PC-9 (cell line): ENCODE measurements at places on chromosomes 5 and 9. TPM values are rescaled to one million over a fixed set of nuclear protein-coding genes. Genes with fewer than 3 reads are reported as not detected.

- H3K27me3 ChIP-seq: no peaks in the 10 kb centered on the region
- no peak overlapping the region for H3K27ac ChIP-seq
- no peak for DNase-seq
- H3K4me1 ChIP-seq: no peaks in the 10 kb centered on the region
- no peak overlapping the region for H3K4me3 ChIP-seq
Observed at GRCh38 chr5:58751222-58751837, 168.5 kb downstream of the RAB3C start.

DNA sequence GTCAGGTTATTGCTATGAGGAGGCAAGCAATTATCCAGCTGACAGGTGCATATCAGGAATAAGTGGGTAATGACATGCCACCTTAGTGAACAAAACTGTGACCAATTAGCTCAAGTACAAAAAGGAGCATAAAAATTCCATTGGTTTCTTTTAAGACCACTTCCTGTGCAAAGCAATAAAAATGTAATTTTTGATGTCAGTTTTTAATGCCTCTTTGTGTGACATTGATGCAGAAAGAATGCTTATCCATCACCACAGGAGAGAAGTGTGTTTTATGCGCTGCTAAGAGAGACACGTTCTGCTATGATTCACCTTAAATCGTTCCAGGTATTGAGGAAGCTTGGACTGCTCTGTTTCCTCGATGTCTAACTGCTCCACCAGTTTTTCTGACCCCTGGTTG lies 96.7 kb downstream of the MRPS27 start:
- H3K36me3 ChIP-seq: peaks cover 27% of the 10 kb centered on the region
- H3K4me3 ChIP-seq: no peak overlapping the region
- no peak overlapping the region for H3K27ac ChIP-seq

DNA sequence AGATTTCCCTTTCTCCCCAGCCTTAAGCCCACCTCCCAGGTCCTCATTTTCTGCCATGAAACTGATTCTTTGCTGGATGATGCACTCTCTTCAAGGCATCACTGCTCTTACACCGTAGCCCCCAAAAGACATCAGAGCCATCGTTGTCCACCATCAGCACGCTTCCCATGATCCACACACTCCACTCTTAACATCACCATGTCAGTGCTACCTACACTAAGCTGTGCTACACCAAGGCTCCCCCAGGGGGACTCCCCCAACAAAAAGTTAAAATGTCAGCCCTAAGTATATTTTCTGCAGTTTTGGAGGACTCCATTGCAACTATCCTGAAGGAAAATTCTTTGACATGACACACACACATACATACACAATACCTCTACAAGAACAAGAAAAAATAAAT lies 34.1 kb upstream of the KIF2A start:
- H3K36me3 ChIP-seq: no peaks in the 10 kb centered on the region
- H3K27ac ChIP-seq: no peak overlapping the region
- H3K4me1 ChIP-seq: peaks cover 21% of the 10 kb centered on the region

GRCh38 chr9:89664010-89664409 lies 59.2 kb downstream of the GADD45G start:
- H3K27me3 ChIP-seq: peaks cover 99% of the 10 kb centered on the region
- H3K4me3 ChIP-seq: no peak overlapping the region
- no peaks in the 10 kb centered on the region for H3K36me3 ChIP-seq
- H3K4me1 ChIP-seq: no peaks in the 10 kb centered on the region

GRCh38 chr5:43802119-43802518 lies 199.1 kb downstream of the NNT start:
- no peak overlapping the region for H3K4me3 ChIP-seq
- no peak for DNase-seq
- H3K4me1 ChIP-seq: no peaks in the 10 kb centered on the region
- no peaks in the 10 kb centered on the region for H3K36me3 ChIP-seq

DNA sequence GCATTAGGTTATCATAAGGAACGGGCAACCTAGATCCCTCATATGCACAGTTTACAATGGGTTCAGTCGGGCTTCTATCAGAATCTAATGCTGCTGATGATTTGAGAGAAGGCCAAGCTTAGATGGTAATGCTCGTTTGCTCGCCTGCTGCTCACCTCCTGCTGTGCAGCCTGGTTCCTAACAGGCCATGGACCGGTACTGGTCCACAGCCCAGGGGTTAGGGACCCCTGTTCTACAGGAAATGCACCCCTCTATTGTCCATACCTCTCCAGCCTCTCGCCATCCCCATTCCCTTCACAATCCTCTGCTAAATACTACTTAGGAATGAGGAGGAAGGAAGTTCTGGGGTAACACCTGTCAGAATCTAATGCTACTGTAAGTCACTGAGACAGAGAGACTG lies 75.1 kb downstream of the OXCT1 start:
- H3K4me1 ChIP-seq: peaks cover 12% of the 10 kb centered on the region
- no peak overlapping the region for H3K4me3 ChIP-seq
- H3K36me3 ChIP-seq: no peaks in the 10 kb centered on the region
- H3K27ac ChIP-seq: no peak overlapping the region; the same call in 1 of the 2 replicates
- no peaks in the 10 kb centered on the region for H3K27me3 ChIP-seq

The FIBCD1 gene
- total RNA-seq: 2.7 and 4.1 TPM in 2 replicates

DNA sequence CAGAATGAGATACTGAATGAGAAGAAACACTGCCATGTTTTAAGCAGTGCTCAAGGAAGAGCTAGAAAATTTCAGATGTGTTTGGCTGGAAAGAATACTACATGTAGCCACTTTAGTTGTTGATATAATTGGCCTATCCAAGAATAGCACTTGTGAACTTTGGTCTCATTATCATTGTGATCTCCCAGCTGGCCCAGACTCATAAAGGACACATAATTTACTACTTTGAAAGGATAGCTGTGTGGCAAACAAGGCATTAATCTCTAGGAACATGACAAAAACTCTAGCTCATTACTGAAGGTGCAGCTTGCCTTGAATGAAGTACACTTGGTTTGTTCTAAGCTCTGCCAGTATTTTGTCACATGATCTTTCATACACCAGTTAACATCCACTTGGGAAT lies 356.3 kb downstream of the CSNK1G3 start:
- H3K36me3 ChIP-seq: no peaks in the 10 kb centered on the region
- no peak overlapping the region for H3K4me3 ChIP-seq
- no peaks in the 10 kb centered on the region for H3K4me1 ChIP-seq
- no peak overlapping the region for H3K27ac ChIP-seq
- H3K27me3 ChIP-seq: no peaks in the 10 kb centered on the region

DNA sequence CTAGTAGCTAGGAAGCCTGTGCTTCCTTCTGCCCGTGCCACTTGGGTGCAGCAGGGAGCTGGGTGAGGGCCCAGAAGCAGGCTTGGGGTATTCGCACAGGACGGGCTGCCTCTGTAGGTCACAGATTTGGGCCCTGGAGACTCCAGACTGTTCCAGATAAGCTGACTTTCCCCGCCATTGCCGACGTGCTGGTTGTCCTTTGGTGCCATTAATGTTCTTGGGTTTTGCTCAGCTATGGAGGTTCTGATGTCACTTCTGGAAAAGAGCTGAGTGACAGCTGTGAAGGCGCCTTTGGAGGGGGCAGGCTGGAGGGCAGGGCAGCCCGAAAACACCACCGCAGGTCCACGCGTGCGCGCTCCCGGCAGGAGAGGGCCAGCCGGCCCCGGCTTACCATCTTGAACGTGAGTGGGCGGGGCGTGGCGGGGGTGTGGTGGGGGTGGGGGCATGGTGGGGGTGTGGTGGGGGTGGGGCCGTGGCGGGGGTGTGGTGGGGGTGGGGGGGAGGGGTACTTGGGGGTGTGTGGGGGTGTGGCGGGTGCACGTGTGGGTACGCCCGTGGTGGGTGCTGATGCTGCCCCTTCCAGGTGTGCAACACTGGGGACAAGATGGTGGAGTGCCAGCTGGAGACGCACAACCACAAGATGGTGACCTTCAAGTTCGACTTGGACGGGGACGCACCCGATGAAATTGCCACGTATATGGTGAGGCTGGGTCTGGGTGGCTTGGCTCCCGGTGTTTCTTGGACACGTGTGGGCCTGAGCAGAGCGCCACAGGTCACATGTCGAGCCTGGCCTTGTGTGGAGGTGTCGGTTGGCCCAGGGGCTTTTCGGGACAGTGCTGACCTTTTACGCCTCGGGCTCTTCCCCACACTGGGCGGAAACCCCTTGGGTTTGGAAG lies 79.6 kb downstream of the WNK2 start:
- H3K4me1 ChIP-seq: no peaks in the 10 kb centered on the region
- no peaks in the 10 kb centered on the region for H3K27me3 ChIP-seq
- DNase-seq: no peak
- no peak overlapping the region for H3K27ac ChIP-seq

GRCh38 chr5:90477073-90477472 lies 2.4 kb downstream of the POLR3G start:
- H3K36me3 ChIP-seq: no peaks in the 10 kb centered on the region
- no peak overlapping the region for H3K27ac ChIP-seq
- no peak overlapping the region for H3K4me3 ChIP-seq
- no peak for DNase-seq

DNA sequence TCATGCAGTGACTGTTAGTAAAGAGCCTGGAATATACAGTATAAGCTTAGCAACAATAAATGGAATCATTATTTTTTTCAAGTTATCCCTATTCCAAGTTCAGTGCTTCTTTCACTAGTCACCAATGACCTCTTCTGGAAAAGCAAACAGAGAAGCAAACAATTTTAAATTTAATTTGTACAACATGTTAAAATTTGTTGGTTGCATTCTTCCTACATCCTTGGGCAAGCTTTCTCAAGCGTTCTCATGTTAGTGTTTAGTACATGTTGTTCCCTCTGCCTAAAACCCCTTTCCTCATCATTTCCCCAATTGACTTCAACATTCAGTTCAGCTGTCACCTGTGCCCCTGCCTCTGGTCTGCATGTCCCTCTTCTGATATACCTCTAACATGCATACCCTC lies 123.4 kb downstream of the SEC61B start:
- H3K4me3 ChIP-seq: no peak overlapping the region
- H3K36me3 ChIP-seq: no peaks in the 10 kb centered on the region
- no peak for DNase-seq
- H3K27ac ChIP-seq: no peak overlapping the region

DNA sequence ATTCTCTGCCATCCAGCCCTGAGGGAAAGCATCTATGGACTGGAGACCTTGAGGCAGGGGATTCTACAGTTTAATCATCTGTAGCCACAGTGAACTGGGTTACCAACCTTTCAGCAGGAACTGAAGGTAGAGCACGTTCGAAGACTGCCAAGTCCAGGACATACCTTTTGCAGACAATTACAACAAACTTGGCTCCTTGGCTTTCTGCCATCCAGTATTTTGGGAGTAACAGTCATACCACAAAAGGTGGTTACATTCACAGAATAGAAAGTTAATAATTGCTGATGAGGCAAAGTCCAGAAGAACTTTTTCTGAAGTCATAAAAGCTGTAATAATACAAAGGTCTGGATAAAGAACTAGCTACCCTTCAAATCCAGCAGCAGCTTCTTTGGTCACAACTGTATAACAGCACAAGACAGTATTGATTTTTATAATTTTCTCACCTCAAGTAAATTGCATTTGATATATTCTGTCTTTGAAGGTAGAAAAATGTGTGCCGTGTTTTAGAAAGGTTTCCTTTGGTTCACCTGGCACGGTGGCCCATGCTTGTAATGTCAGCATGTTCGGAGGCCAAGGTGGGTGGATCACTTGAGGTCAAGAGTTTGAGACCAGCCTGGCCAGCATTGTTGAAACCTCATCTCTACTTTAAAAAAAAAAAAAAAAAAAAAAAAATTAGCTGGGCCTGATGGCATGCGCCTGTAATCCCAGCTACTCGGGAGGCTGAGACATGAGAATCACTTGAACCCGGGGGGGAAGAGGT lies 236.6 kb downstream of the NR3C1 start:
- H3K27ac ChIP-seq: no peak overlapping the region
- H3K36me3 ChIP-seq: 0 out of 2 replicates have a peak, but pooled peaks cover 5% of the 10 kb centered on the region
- H3K27me3 ChIP-seq: no peaks in the 10 kb centered on the region
- H3K4me3 ChIP-seq: no peak overlapping the region
- DNase-seq: no peak

The KIF24 gene
- 4.5 and 6.9 TPM in 2 replicates for total RNA-seq

The CD180 gene
- not detected in 2 replicates for total RNA-seq

DNA sequence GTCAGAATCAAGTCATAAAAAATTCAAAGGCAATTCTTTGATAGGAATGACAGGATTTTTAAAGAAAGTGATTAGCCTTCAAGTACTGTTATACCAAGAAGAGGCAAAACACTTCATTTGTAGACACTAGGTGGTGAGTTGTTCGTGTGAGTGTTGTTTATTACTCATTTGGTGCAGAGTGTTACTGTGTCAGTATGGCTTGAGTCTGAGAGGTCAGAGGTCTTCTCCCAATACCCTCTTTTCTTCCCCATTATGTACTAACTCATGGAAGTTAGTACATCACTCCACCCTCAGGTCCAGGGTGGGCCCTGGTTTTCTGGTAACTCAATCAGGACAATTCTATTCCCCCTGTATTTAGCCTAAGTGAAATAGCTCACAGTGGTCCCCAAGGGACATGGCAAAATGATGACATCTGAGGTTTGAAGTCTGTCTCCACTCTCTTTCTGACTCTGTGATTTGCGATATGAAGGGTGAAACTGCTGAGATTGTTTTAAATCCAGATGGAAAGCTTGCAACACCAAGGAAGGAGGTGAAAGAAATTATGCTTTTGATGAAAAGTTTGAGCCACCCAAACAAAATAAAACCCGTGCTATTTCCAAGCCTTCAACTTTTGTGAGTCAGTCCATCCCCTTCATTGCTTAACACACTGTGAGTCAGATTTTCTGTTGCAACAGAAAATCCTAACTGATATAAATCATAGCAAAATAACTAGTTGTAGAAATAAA lies 56.8 kb downstream of the NUDT12 start:
- H3K27ac ChIP-seq: no peak overlapping the region
- no peaks in the 10 kb centered on the region for H3K27me3 ChIP-seq
- no peak overlapping the region for H3K4me3 ChIP-seq

The GADD45G gene
- total RNA-seq: 2.4 and 2.9 TPM in 2 replicates

DNA sequence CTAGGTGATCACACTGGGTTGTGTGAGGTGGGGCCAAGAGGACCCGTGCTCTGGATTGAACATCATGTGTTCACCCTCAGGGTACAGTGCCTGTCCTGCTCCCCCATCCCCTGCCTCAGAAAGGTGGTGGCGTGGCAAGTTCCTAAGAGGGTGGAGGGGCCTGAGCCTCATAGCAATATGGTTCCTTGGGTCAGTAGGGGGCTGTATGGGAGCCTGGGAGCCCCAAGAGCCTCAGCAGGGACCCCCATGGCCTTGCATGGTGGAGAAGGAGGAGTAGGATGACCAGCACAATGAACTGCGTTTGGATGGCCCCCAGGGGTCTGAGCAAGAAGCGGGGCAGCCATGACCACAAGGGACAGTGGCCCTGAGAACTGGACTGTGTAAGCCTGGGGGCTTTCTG lies 89.6 kb upstream of the SHB start:
- no peaks in the 10 kb centered on the region for H3K36me3 ChIP-seq
- DNase-seq: no peak
- H3K4me1 ChIP-seq: no peaks in the 10 kb centered on the region
- H3K4me3 ChIP-seq: no peak overlapping the region
- H3K27ac ChIP-seq: no peak overlapping the region

The SPINK7 gene
- not detected in 2 replicates for total RNA-seq
